ENCODE measurements at places on chromosomes 1 and 21.

GRCh38 chr1:27669876-27670275, 2.1 kb downstream of the IFI6 start:
- DNase-seq: peak; percentile 0

DNA sequence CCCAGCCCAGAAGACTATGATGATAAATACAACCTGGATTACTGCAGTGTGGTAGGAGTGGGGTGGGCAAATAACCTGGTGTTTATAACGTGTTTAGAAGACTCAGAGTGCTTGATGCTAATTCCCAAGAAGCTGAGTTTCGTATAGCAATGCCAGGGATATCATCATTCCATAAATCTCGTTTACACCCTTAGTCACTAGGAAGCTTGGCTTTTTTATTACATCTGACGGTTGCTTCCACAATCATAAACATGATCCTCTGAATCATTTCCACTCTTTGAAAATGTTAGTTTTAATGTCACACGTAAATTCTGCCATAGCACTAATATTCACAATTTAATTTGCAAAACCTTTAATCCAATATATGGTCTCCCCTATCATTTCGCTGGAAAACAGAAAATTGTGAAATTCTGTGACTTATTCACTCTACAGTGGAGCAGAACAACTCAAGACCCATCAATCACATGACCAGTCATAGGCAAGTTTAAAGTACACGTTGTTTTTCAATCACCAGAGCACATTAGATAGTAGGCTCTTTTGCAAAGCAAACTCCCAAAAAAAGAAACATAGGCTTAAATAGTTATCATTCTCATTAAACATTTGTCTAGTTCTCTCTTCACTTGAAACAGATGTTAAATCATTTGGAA, 321.0 kb downstream of the LTN1 start:
- DNase-seq: no peak

- DNase-seq: no peak
Observed at GRCh38 chr1:30148676-30149075, 574.7 kb downstream of the MATN1 start.

DNA sequence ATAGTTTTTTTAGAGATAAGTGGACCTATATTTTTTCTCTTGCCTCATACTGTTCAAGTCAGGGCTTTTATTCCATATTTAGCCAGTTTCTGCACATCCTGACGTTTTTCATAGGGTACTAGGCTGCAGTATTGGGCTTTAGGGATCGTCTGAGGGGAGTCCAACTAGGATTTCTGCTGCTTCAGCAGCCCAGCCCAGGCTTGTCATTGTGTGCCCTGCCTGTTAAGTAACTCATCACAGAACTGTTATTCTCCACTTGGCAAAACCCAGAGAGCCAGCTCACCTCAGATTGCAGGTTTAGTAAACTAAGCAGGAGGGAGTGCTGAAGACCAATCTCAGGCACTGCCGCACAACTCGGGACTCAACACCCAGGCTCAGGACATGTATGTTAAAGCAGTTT, 2.8 kb downstream of the GALNT2 start:
- DNase-seq: no peak

- no peak for DNase-seq
Observed at GRCh38 chr1:62333441-62333840, 14.2 kb upstream of the KANK4 start.

DNA sequence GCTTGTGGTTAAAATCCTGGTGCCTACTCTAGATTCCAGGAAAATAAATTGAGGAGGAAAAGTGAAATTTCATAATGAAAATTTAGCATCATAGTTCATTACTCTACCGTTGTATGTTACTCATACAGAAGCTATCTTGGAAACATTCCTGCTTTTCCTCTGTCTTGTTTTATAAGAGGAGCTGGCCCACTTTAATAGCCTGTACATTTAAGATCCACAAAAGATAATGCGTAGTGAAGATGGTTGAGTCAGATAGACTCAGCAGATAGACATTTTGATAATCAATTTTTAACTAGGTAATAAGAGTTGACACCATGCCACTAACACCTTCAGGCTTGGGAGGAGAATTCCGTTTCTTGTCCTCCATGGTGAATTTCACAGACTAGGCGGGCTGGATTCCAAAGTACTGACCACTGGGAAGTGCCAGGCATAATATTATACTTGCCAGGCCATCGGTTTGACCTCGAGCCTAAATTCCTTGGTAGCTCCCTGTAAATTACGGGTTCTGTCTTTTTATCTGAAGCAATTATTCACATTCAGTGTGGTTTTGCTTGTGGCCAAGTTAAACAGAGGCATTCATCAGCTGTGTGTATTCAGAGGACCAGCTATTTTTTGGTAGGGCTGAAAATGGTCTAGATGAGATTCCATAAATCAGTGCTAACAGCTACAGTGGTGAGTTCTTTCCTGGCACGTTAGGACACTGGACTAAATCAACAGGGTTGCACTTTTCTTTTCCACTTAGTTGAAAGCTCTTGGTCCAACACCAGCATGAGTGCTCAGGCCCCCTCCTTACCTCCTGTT, 111.9 kb upstream of the KAZN start:
- DNase-seq: no peak

GRCh38 chr1:40281853-40282252, 23.8 kb downstream of the ZMPSTE24 start:
- no peak for DNase-seq

GRCh38 chr1:46301808-46302640, 1.4 kb downstream of the LRRC41 start:
- DNase-seq: peak; percentile 66

DNA sequence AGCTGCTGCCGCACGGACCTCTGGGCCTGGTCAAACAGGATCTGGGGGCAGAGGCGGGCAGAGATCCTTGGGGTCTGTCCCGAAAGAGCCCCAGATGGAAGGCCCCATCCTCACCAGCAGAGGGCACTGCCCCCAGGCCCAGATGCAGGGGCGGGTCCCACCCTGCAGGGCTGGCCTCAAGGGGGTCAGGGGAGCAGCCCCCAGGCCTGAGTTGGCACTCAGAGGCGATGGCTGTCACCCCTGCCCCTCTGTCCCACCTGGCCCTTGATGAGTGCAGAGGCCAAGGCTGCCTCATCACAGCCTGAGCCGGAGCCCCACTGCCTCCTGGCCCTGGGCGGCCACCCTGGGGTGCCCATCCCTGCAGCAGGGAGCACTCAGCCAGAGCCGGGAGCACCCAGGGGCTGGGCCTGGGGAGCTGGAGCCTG, 5.7 kb downstream of the ACAP3 start:
- DNase-seq: no peak

DNA sequence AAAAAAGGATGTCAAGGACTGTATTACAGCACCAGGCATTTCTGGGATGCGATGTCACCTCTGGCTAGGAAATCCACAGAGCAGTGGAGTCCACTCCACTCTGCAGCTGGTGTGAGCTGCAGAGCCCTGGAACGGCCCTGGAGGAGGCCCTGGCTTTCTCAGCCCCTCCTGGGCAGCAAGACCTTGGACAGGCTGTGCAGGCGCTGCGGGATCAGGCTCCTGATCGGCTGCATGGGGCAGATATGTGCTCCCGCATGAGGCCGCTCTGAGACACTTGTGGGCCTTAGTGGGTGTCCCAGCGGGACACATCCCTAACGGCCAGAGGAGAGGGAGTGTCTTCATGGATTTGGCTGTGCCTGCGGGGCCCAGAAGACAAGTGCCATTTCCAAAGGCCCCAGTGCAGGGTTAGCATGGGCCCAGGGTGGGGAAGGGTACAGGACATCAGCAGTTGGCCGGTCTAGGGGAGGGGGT, 6.2 kb downstream of the DNMT3L start:
- no peak for DNase-seq

GRCh38 chr1:1371364-1371745, 3.7 kb downstream of the AURKAIP1 start:
- DNase-seq: no peak

GRCh38 chr21:44013380-44014088, 1.4 kb downstream of the TRAPPC10 start:
- peak; percentile 23 for DNase-seq

GRCh38 chr1:191993549-191993948, 164.7 kb upstream of the RGS18 start:
- no peak for DNase-seq

DNA sequence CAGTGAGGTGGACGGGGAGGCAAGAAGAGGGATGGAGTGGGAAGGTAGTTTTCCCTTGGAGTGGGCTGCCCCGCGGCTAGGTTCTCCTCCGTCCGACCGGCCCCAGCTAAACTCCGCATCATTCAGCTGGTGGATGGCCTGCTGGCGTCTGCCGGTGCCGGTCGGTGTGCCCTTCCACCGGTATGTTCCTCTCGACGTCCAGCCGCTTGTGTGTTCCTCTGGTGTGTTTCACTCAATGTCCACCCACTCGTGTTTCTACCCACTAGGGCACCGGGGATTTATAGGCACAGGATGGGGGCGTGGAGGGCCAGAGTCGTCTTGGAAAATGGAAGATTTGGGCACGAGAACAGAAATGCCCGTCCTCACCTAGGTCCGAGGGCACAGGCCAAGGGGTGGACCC, 931.7 kb upstream of the B3GALT2 start:
- DNase-seq: no peak

- no peak for DNase-seq
Observed at GRCh38 chr1:15095496-15095875, 58.1 kb upstream of the TMEM51 start.

- DNase-seq: no peak
Observed at GRCh38 chr1:212754193-212754592, 37.4 kb downstream of the NSL1 start.

GRCh38 chr1:78038071-78038470, 7.7 kb upstream of the GIPC2 start:
- DNase-seq: no peak

DNA sequence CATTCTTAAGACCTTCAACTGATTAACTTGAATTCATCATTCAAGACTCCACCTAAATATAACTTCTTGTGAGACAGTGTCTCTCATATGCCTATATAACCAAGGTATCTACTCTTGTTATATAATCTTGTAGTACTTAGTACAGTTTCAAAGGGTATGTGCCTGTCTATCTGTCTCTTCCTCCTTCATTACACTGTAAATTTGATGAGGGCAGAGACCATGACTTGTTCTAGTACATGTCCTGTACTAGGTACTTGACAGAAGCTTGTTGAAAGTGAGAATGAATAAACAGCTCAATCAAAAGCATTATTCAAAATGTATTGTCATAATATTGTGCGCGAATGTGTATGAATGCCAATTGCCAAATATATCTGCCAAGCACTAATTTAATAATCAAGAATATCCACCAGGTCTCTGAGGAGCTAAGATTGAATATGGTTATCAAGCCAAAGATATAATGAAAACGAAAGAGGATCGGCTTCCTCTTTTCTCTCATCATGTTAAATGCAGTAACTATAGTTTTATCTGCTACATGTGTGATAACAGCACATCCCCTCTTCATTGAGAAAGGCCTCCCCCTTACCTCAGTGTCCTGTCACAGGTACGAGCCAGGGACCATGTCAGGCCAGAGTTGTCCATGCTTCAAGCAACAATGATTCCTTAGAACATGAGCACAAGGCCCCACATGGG, 117.3 kb downstream of the UCHL5 start:
- DNase-seq: no peak

DNA sequence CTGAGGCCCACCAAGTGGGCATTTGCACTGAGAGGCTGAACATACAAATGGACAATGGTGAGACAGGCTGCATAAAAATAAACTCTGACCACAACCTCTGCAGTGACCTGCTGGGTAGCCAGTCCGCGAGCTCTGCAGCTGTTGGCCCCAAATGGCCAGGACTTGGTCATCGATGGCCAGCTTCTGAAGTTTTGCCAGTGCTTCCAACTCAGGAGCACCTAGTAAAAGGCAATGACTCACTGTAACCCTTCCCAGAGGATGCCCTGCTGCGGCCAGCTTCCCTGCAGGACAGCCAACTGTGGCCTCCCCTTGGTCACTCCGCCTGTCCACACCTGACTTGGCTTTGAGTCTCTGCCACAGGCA, 185.4 kb downstream of the DYRK1A start:
- DNase-seq: no peak

GRCh38 chr1:31161571-31161970, 78.1 kb downstream of the NKAIN1 start:
- DNase-seq: no peak

GRCh38 chr1:155320252-155320651, 442 bp upstream of the RUSC1 start:
- DNase-seq: no peak

GRCh38 chr21:14875704-14876523, 188.9 kb downstream of the NRIP1 start:
- DNase-seq: no peak

DNA sequence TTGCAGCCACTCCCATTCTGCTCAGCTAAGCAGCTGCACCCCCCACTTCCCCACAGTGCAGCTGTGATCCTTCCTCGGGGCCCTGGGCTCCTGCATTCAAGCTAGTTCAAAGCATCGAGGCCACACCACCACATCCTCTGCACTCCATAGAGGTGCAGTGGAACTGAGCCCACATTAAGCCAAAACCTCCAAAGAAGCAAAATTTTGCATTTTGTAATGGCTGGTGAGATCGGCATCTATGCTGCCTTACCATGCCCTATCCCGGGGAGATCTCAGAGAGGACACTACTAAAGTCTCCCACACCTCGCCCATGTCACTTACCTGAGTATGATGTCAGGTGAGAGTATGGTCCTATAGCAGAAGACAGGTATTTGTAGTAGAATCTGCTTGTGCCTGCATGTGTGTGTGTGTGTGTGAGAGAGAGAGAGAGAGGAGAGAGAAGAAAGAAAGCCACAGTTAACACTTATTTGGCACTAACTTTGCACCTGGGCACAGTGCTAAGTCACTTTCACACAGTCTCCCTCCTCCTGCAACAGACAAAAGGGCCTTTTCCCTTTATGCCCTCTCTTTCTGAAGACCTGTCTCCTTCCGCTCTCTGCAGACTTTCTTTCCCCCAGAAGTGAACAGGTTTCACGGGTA, 89.8 kb downstream of the KIF14 start:
- DNase-seq: no peak

GRCh38 chr21:31132574-31133242, 94.4 kb upstream of the KRTAP19-8 start:
- peak; percentile 43 for DNase-seq

DNA sequence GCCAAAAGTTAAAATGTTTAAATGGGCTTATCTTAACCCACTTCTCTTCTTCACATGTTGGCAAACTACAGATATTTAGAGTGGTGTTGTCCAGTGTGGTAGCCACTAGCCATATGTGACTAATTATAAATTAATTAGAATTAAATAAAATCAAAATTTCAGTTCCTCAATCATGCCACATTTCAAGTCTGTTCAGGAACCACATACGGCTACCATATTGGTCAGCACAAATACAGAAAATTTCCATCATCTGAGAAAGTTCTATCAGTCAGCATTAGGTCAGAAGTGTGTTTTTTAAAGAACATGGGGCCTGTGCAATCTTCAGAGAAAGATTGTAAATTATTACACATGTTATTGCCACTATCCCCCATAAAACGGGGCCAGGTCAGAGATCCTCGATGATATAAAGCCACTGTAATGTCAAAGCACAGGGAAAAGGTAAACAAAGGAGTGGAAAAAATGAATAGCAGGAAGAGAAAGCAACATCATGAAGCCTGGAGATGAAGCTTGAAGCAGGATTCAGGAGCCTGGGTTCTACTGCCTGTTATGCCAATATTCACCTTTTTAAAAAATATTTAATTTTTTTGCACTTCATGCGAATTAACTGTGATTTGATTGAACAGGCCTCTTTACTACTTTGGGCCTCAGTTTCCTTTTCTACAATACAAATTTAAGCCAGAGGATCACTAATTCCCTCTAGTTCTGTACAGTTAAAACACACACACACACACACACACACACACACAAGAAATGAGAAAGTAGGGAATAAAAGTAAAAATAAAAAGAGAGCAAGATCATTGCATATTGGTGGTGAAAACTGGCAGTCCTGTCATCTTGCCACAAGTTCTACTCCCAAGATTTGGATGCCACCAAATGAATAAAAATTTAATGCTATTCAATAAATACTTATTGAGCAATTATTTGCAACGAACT, 2.3 kb downstream of the RSBN1 start:
- peak; percentile 54 for DNase-seq

- DNase-seq: no peak
Observed at GRCh38 chr1:58836408-58836807, 52.6 kb upstream of the JUN start.

All from transverse colon (tissue), 4 donors.